NCI-H748 treated with DMSO at 0.1 percent for 48 hours (cell line): ENCODE measurements at places on chromosomes 3 and 15.

GRCh38 chr3:61343543-61343942 is 92.3 kb upstream of the FHIT start:
- DNase-seq, result no peak

- DNase-seq, result no peak
Observed at GRCh38 chr3:98518816-98519215, 3.9 kb downstream of the CLDND1 start.

- no peak for DNase-seq
Observed at GRCh38 chr3:160210799-160211221, 14.4 kb upstream of the C3orf80 start.

DNA sequence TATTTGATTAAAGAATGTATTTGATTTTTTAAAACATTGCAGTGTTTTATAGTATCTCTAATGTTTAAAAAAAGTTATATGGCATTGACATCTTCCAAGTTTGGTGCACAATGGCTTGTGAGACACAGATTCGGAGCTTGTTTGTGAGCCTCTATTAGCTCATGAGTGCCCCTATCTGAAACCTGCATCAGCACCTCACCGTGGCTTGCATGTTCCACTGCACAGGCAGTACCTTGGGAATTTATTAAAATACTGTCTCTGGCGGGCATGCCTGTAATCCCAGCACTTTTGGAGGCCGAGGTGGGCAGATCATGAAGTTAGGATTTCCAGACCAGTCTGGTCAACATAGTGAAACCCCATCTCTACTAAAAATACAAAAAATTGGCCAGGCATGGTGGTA is 6.8 kb upstream of the RTP2 start:
- no peak for DNase-seq

DNA sequence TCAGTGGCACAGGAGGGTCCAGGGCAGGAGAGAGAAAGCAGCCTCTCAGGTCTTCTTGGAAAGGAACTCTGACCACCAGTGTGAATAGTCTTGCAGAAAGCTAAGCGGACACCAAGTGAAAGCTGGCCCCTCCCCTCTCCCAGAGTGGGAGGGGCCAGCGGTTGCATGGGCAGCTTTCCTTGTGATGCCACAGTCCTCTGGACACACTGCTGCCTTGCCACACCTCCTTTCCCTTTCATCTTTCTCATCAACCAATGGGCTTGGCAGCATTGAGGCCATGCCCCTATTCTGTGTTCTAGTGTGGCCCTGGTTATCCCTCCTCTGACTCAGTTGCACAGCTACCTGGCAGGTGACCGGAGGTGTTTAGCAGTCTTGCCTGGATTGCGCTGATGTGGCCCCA is 49.7 kb upstream of the GOLGA6B start:
- no peak for DNase-seq

DNA sequence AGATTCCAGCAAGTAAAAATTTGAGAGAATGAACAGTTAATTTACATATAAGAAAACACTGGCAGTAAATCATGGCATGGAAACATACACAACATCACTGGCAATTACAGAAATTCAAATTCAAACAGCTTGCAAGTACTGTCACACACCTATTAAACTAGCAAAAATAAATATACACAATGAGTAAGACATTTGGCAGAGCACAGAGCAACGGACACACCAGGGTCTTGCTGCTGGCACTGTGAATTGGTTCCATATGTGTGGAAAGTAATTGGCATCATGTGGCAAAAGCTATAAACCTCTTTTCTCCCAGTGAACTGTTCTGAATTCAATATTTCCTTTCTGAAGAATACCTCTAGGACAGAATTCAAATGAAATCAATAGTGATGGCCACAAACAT is 78.3 kb downstream of the LRRK1 start:
- no peak for DNase-seq
